Stimulated activated CD8-positive, alpha-beta memory T cell treated with anti-CD3 and anti-CD28 coated beads, Interleukin-7, amount 100 ng/mL, for 1 hour (primary cell): ENCODE measurements at places on chromosomes 1 and 21.

GRCh38 chr1:154837034-154837671 lies 32.9 kb downstream of the KCNN3 start:
- no peak for DNase-seq

GRCh38 chr1:16122350-16122881 lies 33.5 kb downstream of the EPHA2 start:
- no peak for DNase-seq

- DNase-seq, result no peak
Observed at GRCh38 chr1:63405021-63405420, 37.6 kb downstream of the ALG6 start.

GRCh38 chr1:8962812-8963530 lies 17.3 kb downstream of the CA6 start:
- no peak for DNase-seq

GRCh38 chr1:84402060-84402459 lies 3.8 kb downstream of the DNASE2B start:
- DNase-seq, result no peak

DNA sequence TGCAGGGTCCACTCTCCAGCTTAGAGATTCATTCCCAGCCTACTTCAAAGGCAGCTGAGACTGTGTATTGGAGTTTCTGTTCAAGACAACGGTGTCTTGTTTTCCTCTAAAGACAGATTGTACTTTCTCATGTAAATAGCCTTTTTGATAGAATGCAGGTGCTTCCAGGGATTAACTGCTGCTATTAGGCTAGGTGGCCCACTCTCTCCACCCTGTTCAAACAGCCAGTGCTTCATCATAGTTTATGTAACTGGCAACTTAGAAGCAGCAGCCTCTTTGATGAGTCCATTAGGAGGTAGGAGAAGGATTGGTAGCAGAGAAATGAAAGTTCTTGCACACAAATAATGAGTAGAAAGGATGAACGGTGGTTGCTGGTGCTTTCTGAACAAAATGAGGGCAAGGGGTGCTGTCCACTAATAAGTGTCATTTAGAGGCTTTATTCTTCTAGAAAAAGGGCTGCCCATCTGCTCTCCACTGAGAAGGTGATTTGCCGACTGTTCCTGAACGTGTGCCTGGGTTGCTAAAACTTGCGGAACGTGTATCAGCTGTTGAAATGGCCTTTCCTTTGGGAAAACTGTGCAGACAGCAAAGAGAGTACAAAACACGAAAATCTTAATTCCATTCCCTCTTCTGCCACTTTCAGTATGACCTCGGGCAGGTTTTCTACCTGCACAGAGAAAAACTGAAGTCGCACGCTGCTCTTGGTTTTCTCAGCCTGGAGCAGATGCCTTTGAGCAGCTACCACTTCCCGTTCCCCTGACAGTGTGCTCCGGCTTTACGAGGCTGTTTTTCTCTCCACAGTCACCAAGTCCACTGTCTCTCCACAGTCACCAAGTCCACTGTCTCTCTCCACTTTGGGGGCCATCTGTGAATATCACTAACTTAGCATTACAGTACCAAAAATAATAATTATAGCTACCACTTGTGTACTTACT lies 228.9 kb downstream of the KIF26B start:
- DNase-seq, result no peak

DNA sequence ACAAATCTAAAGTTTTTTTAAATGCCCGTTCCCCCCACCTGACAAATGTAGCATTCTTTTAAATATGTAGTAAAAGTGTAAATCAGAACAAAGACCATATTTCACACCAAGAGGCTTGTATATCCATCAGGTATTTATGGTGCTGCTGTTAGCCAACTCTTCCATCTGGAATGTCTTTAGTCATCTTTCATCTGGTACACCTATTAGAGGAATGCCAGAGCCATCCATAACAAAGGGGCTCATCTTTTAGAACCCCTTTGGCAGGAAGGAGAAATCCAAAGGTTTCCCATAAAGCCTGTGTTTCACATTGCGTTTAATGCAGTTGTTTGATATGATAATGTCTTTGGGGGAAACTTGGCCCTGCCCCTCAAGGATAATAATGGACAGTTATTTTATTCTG lies 79.3 kb upstream of the C1orf87 start:
- no peak for DNase-seq

- no peak for DNase-seq
Observed at GRCh38 chr21:33029975-33030461, 4.3 kb downstream of the OLIG2 start.

DNA sequence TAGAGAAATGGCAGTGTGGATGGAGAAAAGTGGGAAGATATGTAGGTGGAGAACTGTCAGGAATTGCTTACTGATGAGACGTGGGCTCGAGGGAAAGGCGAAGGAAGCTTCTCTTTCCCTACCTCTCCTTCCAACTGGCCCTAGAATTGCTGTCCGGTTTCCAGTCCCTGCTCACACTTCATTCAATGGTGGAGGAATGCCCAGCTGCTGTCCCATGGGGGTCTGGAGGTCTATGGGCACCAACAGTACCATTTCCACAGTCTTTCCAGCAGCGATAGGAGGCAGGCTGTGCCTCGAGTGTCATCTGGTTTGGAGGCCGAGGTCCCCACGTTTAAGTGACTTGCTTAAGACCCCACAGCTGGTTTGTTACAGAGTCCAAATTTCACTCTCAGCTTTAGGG lies 31.5 kb upstream of the CD1D start:
- DNase-seq, result no peak

- DNase-seq, result no peak
Observed at GRCh38 chr1:13950637-13951036, 250.6 kb downstream of the PRDM2 start.

DNA sequence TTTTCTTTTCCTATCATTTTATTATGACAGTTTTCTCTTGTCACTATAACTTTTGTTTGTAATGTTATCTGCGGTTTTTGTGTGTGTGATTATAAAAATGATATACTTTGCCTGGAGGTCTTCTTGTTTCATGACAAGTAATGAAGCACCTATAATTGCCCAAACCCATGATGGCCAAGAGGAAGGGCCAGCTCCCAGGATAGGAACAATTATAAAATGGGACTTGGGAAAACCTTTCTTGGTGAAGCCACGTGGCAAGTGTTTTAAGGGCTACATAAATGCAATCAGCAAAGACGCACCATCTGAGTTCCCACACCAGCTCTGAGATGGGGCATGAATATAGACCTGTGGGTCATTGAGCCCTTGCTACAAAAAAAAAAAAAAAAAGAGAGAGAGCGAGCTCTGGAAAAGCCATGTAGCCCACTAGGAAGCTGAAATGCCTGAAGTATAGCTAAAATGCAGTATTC lies 462.6 kb upstream of the RUNX1 start:
- no peak for DNase-seq

GRCh38 chr1:77888781-77889642 lies 588 bp downstream of the NEXN start:
- DNase-seq, result no peak

DNA sequence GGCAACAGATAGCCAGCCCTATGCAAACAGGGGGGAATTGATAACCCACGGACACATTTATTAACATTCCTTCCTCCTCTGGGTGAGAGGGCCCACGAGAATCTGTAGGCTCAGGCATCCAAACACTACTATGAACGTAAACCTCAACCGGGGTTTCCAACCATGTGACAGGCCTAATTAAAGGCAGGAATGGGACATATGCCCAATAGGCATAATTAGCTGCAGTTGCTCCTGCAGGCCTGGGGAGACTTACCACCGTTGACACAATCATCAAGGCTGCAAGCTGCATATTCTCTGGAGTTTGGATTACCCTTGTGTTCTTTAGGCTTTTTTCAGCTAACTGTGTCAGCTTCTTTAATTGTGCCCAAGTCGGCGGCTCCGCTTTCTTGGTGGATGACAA lies 22.2 kb upstream of the GBP1 start:
- no peak for DNase-seq

GRCh38 chr1:4132352-4133296 lies 232.6 kb upstream of the C1orf174 start:
- DNase-seq, result no peak

- no peak for DNase-seq
Observed at GRCh38 chr1:221442056-221442455, 299.8 kb downstream of the DUSP10 start.

GRCh38 chr21:36254106-36254941 lies 65.7 kb upstream of the MORC3 start:
- no peak for DNase-seq

DNA sequence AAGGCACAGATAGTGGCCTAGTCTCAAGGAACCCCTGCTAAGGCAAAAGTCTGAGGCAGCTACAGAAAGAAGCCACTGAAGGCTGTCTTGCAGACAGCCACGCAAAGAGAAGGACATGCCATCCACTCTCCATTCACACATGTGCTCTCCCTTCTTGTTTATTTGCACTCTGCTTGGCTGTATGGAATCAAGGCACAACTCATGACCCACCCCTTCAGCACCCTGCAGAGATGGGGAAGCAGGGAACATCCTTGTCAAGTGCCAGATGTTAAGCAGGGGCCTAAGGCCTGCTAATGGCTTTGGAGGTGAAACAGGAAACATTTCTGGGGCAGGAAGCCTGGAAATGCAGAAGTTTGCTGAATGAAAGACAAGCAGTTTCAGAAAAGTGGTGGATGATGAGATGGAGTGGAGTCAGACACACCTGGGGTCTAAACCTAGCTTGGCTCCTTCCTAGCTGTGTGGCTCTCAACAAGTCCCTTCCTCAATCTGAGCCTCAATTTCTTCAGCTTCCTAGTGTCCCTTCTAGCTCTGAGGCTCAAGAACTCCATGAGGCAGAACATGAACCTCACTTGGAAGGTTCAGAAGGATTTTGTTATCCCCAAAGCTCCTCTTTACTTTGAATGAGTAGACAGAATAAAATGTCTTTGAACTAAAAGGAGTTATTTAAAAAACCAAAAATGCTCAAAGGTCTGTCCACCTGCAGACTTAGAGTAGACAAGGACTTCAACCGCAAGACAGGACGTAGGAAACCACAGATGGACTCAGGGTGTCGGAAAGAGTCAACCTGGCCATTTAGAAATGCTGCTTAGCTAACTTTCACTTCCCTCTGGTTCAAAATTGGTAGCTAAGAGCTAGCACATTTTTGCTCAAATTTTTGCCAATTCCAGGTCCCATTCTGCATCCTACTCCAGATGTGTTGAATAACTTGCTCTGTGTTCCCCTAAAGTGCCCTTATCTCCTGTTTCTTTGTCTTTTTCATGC lies 283.1 kb downstream of the PLPP3 start:
- no peak for DNase-seq

DNA sequence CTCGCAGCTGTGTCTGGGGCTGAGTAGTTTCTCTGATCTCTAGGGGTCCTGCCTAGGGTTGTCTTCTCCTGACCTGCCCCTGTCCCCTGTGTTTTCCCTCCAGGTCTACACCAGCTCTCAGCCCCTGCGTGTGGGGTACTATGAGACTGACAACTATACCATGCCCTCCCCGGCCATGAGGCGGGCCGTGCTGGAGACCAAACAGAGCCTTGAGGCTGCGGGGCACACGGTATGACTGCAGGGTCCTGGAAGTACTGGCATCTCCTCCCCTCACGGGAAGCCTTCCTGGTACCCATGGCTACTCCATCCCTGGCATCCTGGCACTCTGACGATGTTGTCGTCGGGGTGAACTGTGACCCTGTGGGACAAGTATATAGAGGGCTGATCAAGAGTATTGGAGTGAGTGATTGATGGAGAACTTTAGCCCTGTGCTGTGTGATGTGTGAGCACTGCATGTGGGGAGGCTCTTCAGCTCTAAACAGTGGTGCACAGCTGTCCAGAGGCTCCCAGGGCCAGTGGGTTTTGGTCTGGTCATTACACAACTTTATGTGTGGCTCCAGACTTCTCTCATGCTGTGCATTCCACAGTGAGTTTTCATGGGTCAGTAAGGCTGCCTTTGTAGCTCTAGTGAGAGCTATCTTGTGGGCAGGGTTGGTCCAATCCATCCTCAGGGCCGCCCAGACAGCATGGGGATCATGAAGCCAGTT lies 14.4 kb downstream of the FAAH start:
- no peak for DNase-seq

GRCh38 chr1:33346927-33347649 lies 26.2 kb upstream of the A3GALT2 start:
- no peak for DNase-seq

DNA sequence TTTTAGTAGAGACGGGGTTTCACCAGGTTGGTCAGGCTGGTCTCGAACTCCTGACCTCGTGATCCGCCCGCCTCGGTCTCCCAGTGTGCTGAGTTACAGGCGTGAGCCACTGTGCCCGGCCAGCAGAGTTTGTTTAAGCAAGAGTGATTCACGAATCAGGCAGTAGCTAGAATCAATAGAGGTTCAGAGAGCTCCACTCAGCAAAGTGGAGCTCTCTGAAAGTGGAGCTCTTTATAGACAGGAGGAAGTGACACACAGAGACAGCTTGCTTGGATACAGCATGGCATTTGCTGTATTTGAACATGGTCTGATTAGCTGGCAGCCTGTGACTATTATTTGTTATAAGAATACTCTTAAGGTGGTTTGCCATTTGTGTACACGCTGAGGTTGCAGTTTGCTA lies 27.1 kb upstream of the CD34 start:
- DNase-seq, result no peak

DNA sequence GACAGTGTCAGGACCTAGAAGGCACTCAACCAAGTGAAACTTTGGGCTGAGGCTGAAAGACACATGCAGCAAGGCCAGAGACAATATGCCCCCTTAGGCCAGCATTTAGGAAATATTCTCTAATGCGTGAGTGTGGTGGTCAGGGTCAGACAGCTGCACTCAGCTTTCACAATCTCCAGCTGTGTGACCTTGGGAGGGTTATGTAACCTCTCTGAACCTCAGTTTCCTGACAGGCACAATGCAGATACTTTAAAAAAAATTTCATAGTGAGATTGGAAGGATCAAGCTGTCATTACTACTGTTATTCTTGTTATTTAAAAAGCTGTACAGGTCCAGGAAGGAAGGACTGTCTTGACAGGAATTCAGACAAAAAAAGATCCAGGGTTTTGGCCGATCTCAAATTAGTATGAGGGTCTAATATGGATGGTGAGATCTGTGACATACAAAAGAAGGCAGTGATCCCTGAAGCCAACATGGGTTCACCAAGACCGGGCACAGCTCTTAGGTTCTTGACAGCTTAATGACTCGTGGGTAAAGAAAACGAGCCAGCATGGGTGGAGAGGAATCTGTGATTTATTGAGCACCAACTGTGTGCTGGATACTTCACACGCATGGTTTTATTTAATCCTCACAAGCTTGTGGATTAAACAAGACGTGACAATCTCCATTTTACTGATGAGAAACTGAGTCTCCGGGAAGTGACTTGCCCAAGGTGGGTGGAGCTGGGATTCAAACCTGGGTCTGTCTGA lies 54.6 kb upstream of the POU3F1 start:
- no peak for DNase-seq

DNA sequence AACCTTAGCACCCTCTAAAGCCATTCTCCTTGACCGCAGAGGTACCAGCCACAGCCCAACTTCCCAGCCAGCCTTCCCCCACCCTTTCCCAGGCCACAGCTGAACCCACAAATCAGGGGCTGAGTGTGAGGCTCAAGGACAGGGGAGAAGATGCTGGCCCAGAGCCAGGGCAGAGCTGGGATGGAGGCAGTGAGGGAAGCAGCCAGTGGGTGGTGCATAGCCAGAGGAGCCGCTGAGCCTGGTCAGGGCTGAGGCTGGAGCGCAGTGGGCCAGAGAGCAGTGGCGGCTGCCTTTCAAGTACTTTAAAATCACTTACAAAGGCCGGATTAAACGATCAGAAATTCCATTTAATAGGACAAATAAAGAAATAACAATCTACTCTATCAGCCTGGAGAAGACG lies 36.3 kb downstream of the DMAP1 start:
- no peak for DNase-seq
